Upper lobe of left lung (tissue), 6 donors: ENCODE measurements at places on chromosomes 11 and 22. TPM values are rescaled to one million over a fixed set of nuclear protein-coding genes. Genes with fewer than 3 reads are reported as not detected.

The DEFB131B gene
- total RNA-seq, result not detected

The DRD4 gene
- total RNA-seq, result 4.2 TPM

The OR2AG1 gene
- not detected for total RNA-seq

GRCh38 chr11:75498556-75499255, 27.0 kb downstream of the GDPD5 start:
- no peak overlapping the region for H3K4me3 ChIP-seq
- H3K4me1 ChIP-seq, result peaks cover 7% of the 10 kb centered on the region
- H3K27me3 ChIP-seq, result no peaks in the 10 kb centered on the region
- DNase-seq, result no peak

- no peak overlapping the region for H3K27ac ChIP-seq
- no peaks in the 10 kb centered on the region for H3K27me3 ChIP-seq
- H3K4me3 ChIP-seq, result no peak overlapping the region
- no peak for DNase-seq
- H3K36me3 ChIP-seq, result no peaks in the 10 kb centered on the region
These were observed 64.6 kb upstream of the POU2AF1 start for GRCh38 chr11:111443640-111444039.

DNA sequence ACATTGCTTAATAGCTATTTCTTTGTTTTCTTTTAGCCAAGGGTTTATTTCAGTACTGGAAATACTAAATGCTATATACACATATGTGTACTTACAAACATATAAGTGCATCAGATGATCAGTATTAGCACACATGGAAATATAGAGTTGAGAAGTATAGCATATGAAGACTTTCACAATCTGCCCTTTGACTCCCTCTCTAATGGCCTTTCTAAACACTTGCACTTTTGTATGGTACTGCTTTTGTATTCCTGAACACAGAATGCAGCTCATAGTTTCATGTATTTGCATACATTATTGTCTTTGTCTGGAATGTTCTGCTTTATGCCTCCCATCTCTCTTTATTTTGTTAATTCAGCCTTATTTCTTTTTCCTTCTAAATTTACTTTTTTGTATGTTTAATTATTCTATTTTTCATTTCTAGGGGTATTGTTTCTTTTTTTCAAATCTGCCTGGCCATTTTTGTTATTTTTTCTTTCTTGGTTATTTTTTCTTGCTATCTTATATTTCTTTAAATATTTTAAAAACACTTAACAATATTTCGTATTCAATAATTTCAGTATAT, 28.8 kb downstream of the ACER3 start:
- DNase-seq, result no peak
- H3K4me3 ChIP-seq, result no peak overlapping the region
- no peaks in the 10 kb centered on the region for H3K27me3 ChIP-seq
- H3K27ac ChIP-seq, result no peak overlapping the region

DNA sequence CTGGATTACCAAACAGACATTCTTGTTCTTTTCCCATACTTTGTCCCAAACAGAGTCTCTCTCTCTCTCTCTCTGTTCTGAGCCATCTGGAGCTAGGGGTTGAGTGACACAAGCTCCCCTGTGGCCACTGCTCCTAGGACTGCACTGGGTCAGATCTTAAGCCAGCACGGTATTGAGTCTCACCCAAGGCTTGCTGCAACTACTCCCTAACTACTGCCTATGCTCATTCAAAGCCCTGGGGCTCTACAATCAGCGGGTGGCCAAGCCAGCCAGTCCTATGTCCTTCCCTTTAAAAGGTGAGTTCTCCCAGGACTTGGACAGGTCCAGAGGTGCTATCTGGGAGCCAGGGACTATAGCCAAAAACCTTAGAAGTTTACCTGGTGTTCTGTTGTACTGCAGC, 385.6 kb downstream of the CNTN5 start:
- H3K4me3 ChIP-seq, result no peak overlapping the region
- no peaks in the 10 kb centered on the region for H3K27me3 ChIP-seq
- H3K36me3 ChIP-seq, result no peaks in the 10 kb centered on the region
- no peak for DNase-seq

DNA sequence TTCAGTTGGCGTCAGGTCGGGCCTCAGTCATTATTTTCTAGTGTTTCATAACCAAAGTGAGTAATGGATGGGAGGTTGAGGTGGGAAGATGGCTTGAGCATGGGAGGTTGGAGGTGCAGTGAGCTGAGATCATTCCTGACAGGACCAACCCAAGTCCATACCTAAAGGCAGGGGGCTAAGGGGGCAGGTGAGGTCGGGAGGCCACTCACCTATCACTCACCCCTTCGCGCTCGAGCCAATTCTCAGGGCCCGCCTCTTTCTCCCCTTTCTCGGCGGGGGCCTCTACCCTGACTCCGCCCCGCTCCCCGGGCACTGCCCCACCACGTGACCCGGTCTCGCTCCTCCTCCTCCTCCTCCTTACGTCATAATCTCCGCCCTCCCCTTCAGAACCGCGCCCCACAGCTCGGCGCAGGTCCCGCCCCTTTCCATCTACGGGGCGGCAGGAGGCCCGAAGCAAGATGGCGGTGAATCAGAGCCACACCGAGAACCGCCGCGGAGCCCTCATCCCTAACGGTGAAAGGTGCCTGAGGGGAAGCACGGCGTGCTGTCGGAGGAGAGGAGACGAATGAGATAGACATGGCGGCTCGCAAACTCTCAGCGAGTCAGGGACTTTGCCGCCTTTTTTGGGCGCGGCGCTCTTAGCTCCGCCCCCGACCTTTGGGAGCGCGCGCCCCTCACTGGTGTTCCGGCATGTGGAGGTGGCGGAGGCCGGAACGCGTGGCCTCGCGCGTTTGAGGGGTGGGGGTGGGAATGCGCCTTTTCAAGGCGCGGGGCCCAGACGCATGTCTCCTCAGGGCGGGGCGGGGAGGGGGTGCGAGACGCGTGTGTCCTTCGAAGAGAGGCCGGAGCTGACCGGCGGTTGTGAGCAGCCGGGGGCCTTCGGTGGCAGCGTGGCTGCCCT, at the start of gene WBP2NL:
Gene WBP2NL (plus strand): TSS at position 428 of the 901 bp plus-strand sequence. CDS start 31 bp downstream, at position 459.
- no peaks in the 10 kb centered on the region for H3K36me3 ChIP-seq
- DNase-seq, result peak; percentile 92
- peak within 1 kb of the TSS; percentile 52 for H3K4me3 ChIP-seq
- peak within 1 kb of the TSS; percentile 74 for H3K27ac ChIP-seq
- no peaks in the 10 kb centered on the region for H3K27me3 ChIP-seq
